ENCODE measurements at places on chromosomes 12 and 14. TPM values are rescaled to one million over a fixed set of nuclear protein-coding genes. Genes with fewer than 3 reads are reported as not detected.
A peak's percentile ranks its signal among the peaks of the same experiment; 100 is the strongest.

SERPINA12 gene
- not detected for total RNA-seq

LAG3 gene
- total RNA-seq: not detected

KSR2 gene
- total RNA-seq: not detected

CACNA2D4 gene
- not detected for total RNA-seq

CEBPE gene
- not detected for total RNA-seq

GLT1D1 gene
- not detected for total RNA-seq

CCDC38 gene
- 0.13 TPM for total RNA-seq

PPP1R36 gene
- 1.1 TPM for total RNA-seq

DNA sequence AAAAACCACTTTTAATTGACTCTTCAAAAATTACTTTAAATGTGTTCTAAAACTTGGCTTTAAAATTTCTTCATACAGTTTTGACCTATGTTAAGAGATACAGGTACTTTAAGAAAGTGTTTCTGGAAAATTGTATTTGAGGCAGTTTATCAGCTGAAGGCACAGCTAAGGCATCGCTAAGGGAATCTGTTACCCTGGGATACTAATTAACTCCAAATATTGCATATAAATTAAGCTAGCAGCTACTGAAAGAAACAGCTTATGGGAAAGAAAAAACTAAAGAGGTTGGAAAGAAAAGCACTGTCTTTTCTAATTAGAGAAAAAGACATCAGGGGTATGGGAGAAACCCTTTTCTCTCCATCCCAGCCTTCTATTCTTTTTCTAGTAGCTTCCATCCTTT is 134.1 kb upstream of the SLC35F4 start:
- no peak for DNase-seq

DNA sequence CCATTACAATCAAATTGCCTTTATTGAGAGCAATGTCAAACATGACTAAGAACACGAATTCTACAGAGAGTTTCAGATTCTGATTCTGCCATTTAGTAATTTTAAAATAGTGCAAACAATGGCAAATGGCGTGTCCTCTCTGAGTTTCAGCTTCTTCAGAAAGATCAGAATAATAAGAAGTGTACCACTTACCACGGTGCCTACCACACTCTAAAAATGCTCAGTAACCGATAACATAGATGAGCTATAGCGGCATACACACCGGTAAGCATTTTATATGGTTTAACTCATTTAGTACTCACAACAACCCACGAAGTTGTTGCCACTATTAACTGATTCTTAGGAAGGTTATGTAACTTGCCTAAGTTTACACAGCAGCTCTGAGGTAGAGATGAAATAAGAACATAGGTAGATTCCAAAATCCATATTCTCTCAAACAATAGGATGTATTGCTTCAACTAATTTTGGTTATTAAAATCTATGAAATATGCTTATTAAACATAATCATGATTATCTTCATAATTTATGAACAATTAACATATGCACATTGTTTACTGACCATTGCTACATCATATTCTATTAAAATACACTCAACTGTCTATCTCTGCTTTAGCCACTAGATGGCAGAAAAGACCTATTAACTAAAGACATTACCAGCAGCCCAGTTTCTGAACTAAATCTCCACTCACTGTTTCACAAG is 38.3 kb downstream of the SLC6A15 start:
- DNase-seq: peak; percentile 61

GRCh38 chr14:27090716-27091115 is 492.9 kb upstream of the NOVA1 start:
- DNase-seq: no peak

DNA sequence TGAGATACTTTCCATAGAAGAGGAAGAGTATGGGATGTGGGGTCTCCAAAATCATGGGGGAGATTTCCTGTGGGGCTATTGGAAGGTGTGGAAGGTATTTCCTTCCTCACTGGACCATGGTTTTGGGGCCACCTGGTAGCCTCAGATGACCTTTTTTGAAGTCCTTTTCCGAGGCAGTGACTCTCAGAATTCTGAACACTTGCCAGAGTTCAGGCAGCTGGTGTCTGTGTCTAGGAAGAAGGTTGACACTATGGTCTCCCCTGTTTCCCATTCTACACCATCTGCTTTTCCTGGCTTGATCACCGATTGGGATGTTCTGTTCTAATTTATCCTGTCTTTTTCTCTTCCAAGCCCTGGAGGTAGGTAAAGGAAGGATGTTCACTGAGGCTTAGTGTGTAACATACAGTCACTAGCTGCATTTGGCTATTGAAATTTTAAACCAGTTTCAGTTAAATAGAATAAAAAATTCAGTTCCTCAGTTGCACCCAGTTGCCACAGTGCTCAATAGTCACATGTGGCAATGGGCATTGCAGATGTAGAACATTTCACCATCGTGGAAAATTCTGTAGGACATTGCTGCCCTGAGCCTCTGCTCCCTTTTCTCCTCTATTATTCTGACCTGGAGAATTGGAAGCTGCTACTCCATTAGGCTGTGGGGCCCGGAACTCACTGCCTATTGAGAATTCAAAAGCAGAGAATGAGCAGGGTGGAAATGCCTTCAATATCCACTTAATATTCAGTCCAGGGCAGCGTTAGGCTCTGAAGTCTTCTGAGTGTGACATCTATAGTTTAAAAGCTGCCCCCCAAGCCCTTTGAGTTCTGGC is 11.0 kb upstream of the PLEKHG3 start:
- no peak for DNase-seq

DNA sequence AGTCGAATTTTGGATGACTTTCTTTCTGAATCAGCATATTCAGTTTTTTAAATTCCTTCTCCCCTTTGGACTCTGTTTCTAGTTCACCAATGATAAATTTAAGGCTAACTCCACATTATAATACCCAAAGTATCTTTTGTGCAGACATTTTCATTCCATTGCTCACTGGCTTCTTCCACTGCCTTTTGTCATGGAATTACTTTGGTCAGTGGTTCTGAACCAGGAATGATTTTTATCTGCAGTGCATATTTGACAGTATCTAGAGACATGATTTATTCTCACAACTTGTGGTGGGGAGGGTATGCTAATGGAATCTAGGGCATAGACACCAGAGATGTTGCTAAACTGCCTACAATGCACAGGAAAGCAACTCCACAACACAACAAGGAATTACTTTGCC is 234.4 kb upstream of the PRKD1 start:
- DNase-seq: no peak

DNA sequence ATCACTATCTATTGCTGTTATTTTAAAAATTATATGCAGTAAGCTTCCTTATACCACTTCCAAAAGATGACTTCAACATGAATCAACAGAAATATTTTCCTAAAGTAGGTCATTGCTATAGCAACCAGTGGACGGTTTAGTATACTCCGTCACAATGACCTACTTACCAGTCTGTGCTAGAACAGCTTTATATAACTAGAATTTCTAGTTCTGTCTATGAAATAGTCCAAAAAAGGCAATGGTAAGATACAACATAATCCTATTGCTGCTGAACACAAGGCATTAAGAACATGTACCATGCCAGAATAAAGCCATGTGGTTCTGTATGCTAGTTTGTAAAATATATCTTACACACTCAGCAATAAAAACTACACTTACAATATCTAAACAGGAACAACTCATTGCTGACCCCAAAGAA is 40.7 kb upstream of the MTERF2 start:
- peak; percentile 99 for DNase-seq

- DNase-seq: no peak
Measured at GRCh38 chr12:116264525-116265070, 12.9 kb downstream of the MED13L start.

DNA sequence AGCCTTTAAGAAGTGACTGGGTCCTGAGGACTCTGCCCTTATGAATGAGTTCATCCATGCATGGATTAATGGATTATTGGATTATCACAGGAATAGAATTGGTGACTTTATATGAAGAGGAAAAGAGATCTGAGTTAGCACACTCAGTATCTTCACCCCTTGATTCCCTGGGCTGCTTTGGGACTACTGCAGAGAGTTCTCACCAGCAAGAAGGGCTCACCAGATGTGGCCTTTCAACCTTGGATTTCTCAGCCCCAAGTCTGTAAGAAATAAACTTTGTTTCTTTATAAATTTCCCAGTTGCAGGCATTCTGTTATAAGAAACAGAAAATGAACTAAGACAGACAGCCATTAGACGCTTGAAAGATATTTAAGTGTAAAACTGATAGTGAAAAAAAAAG is 509.2 kb downstream of the FLRT2 start:
- no peak for DNase-seq

DNA sequence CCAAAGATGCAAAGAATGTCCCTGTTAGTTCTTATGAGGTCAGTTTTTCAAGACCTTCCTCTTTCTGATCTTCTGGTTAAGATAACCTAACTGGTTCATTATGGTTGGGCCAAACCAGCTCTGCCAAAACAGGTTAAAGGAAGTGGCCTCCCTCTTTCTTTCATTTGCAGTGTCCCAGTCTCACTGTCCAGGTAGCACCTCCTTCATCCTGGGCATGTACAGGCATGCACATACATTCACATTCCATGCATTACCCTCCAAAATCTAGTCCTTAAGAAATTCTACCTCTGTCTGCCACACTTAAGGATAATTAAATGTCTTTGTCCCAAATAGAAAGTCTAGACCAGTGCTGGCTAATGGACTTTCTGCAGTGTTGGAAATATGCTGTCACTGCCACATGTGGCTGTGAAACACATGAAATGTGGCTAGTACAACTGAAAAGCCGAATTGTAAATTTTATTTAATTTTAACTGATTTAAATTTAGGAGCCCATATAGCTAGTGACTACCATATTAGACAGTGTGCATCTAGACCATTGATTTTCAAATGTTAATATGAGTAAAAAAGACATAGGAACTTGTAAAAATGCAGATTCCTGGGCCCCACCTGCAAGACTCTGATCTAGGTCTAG is 169.3 kb downstream of the PCNX1 start:
- peak; percentile 45 for DNase-seq

DNA sequence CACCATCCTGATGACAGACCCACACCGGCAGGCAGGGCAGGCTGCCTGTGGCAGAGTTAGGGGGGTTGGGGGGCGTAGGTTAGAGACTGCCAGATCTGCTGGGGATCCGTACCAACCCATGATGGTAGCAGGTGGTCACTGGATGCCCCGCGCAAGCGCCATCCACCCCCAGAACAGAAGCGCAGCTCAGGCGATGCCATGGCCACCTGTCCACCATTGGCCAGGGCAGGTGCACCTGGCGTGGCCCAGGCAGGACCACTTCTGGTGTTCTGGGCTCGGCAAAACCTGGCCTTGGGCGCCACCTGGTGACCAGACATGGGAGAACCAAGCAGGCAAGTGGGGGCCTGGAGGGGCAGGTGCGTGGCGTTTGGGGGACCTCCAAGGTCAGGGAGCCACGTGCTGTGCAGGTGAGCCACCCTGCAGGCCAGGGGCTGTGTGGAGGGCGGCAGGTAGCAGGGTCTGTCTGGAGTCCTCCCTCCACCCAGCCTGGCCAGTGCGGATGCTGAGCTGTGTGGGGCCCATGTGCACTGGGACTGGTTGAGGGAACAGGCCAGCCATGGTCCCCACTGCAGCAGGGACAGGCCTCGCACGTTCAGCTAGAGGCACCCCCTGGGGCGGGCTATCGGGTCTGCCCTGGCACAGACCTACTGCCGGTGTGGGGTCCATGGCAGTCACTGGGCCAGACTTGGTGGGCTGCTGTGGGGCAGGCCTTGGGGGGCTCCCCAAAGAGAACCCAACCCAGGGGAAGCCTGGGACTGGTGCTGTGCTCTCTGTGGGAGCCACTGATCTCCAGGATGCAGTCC is 15.6 kb downstream of the BAG5 start:
- peak; percentile 32 for DNase-seq

- no peak for DNase-seq
Measured at GRCh38 chr12:65825507-65826352, 1.4 kb downstream of the HMGA2 start.

GRCh38 chr12:46217541-46218321 is 51.1 kb downstream of the SLC38A1 start:
- DNase-seq: no peak

GRCh38 chr14:56585461-56586084 is 6.0 kb downstream of the TMEM260 start:
- DNase-seq: peak; percentile 77

DNA sequence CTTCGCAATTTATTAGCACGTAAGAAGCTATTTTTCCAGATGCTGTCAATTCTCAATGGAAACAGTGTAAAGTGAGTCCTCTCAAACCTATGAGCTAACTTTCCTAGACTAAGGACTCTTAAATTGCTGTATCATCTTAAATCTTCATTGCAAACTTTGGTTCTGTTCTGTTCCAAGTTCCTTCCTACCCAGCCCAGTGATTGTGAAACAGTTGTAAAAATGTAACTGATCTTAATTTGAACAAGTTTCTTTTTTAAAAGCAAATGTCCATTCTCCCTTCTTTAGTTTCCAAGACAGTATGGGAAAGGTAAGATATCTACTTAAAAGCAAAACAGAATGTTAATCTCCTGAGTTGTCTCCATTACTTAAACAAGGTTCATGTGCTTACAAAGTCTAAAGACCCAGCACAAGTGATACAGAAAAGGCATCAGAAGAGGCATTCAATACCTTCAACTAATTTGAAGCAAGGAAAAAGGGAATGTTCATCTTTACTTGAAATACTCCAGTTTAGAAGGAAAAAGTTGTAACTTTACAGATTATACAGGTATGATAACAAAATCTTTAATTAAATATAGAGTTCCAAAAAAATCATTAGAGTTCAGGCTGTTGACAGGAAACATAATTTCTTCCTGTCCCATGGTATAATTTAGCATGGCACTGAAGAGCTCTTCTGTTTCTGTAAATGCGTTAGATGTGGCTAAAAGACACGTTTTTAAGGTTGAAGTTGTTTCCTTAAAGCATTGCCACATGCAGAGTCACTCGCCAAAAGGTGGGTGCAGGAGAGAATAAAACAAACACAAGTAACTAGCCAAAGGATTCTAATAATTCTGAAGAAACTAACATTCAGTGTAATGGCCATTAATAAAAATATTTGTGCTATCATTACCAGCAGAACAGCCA is 101.5 kb upstream of the USP15 start:
- no peak for DNase-seq

DNA sequence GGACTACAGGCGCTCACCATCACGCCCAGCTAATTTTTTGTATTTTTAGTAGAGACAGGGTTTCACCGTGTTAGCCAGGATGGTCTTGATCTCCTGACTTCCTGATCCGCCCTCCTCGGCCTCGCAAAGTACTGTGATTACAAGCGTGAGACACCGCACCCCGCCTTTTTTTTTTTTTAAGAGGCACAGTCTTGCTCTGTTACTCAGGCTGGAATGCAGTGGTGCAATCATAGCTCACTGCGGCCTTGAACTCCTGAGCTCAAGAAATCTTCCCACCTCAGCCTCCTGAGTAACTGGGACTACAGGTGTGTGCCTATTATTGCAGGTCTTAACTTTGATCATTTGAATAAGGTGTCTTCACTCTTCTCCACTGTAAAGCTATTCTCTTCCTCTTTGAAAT is 5.3 kb upstream of the GLTP start:
- DNase-seq: peak; percentile 76
